Stimulated activated CD4-positive, alpha-beta T cell treated with anti-CD3 and anti-CD28 coated beads, Interleukin-1b, Interleukin-23, amount 100 ng/mL, for 4 hours (primary cell): ENCODE measurements at places on chromosomes 2 and 18.

DNA sequence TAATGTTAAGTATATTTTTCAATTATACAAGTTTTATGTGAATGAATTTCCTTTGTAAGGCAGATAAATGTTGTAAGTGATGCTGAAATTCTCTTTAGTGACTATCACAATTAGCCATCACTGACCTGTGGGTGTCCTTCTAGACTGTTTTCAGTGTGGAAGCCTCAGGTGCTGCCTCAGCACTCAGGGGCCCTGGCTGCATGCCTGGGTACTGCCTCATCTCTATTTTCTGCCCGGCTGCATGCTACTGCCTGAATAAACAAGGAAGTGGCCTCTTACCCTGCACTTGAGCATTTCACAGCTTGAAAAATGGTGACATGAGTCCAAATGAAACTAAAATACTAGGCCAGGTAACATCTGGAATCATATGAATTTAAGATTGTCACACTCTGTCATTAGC is 787.6 kb upstream of the SALL3 start:
- DNase-seq = no peak

- DNase-seq = no peak
These were observed 6.8 kb upstream of the EHD3 start for GRCh38 chr2:31227110-31227509.

DNA sequence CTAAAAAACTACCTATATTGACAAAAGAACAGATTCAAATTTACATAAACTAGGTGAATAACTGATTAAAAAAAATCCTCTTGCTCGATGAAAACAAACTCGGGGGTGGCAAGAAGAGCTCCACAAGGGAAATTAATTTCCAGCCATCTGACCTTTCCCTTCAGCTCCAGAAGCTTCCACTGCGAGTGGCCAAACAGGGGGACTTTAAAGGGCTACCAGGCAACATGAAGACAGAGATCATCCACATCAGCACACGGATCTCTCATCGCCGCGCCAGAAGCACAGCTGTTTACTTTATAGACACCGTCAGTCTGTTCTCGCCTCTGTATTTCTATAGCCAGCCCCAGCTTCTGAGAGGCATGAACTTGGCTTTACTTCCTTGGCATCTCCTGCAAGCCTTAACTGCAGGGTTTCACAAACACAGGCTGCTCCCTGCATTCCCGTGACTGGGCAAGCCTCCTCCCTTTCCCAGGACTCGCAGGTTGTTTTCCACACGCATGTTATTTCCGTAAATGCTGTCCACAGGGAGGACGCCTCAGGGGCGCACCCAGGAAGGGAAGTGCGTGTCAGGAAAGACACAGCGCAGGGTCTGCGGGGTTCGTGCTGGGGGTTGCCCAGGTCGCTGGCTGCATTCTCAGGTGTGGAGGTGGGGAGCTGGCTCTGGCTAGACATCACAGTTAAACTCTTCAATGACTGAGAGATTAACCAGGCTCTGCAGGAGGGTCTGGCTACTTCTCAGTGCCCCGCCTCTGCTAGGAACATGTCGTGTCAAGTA is 85.0 kb downstream of the USP40 start:
- no peak for DNase-seq

GRCh38 chr2:28833740-28834470 is 23.3 kb downstream of the SPDYA start:
- no peak for DNase-seq

- DNase-seq = no peak
These were observed 11.1 kb upstream of the KIDINS220 start for GRCh38 chr2:8848328-8849100.

DNA sequence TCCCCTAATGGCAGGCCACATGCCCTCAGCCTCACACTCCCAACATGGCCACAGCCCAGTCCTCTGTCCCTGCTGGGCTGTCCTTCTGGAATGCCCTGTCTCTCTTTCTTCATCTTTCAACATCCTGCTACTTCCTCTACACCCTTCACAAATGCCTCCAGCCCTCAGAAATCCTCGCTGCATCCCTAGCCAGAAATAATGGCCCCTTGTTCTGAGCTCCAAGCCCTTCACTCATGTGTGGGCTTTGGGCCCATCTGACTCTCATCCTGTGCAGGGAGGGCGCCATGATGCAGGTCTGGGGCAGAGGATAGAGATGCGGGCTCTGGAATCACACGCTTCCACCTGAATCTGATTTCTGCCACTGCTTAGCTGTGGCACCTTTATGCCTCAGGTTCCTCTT is 181.9 kb downstream of the TNS1 start:
- no peak for DNase-seq

- DNase-seq = no peak
These were observed 852.4 kb upstream of the ACVR2A start for GRCh38 chr2:146992466-146992865.

DNA sequence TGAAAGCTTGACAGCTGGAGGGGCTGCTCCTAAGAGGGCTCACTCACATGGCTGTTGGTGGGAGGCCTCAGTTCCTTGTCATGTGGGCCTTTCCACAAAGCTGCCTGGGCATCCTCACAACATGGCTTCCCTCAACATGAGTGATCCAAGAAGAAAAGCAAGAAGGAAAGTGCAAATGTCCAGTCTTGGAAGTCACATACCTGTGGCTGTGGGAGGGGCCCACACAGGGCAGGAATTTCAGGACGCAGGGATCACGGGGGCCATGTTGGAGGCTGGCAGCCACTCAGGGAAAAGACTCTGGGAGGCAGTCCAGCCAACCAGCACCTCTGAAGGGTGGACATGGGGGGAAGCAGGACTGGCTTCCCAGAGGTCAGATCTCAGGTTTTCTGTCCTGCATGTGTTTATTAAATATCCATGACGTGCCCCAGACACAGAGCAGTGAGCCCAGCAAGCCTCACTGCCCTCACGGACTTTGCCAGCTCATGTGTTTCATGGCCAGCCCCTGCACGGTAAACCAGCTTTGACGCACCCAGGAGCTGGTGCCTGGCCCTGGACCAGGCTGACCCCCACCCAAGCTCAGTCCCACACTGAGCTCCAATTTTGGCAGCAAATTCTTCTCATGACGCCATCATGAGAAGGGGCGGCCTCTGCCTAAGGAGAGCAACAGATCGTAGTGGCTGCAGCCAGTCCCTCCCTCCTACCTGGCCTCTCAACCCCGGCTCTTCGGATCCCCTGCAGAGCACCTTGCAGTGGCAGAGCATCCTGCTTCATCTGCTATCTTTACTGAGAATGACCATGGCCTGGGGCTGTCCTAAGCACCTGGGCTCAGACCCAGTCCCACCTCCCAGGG is 34.7 kb upstream of the GPR17 start:
- no peak for DNase-seq

- no peak for DNase-seq
These were observed 692.3 kb downstream of the RNF144A start for GRCh38 chr2:7609556-7609955.

DNA sequence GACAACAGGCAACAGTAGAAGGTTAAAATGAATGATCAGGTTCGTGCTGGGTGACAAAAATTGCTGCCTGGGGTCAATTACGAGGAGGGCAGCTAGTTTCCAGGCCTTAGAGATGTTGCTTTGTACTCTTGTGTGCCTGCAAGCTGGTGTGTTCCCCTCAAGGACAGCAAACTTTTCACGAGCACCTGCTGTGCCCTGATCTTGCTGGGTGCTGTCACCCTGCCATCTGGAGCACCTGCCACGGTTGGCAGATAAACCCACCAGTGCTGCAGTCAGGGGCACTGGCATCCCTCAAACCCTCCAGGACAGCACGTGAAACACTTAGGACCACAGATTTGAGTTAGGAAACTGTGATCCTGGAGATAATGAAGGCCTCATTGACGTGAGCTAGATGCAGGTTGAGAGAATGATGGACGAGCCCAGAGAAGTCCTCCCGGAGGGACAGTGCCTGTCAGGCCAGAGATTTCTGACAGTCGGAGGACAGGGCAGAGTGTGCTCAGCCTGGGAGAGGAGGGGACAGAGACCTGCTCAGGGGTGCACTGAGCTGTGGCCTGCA is 104.3 kb upstream of the RAB12 start:
- DNase-seq = no peak

GRCh38 chr2:42826231-42826630 is 33.8 kb upstream of the HAAO start:
- no peak for DNase-seq

GRCh38 chr18:79512461-79513380 is 117.0 kb downstream of the NFATC1 start:
- no peak for DNase-seq

DNA sequence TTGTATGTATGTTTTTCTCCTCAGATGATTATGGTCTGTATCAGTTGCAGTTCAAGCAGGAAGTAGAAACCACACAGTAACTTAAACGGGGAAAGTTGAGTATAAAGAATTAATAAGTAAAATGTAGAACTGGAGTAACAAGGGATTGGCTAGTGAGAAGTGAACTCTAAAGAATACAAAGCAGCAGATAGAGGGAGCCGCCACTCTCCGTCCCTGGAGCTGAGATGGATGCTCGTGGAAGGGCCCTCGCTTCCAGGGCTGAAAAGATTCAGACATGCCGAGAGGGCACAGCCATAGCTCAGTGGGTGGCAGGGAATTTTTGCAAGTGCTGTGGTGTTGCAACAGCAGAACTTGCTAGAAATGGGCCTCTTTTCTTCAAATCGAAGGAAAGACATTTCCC is 155.8 kb downstream of the COL6A3 start:
- DNase-seq = no peak

DNA sequence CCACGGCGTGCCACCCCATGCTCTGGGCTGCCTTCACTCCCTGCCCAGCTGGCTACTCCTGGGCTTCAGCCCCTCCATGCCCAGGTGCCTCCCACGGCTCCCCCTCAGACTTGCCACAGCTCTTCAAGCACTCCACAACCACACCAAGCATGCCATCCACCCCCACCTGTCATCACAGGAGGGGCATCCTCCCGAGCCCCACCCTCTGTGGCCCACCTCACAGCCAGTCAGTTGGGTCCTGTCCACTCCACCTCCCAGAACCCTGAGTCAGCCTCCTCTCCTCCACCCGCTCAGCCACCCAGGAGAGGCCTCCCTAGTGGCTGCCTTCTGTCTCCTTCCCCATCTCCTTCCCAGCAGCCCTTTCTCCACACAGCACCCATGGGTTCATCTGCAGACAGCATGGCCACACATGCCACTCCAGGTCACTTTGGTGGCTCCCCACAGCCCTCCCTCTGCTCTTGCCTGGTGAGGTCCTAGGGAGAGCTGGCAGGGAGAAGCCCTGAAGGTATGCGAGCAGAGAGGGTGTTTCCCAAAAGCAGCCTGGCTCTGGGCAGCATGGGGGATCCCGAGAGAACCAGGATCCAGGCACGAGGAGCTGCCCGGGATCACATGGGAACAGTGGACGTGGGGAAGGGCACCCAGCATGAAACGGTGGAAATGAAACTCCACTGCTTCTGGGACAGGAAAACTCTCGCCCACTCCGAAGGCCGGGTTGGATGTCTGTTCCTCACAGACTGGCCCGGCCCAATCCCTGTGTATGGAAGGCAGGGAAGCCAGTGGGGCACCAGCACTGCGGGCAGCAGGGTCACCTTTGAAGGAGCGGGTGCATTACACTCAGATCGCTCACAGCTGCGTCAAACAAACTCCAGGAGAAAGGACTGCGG is 2.7 kb downstream of the LIMS2 start:
- no peak for DNase-seq

GRCh38 chr2:108325756-108326155 is 37.1 kb downstream of the SULT1C2 start:
- DNase-seq = no peak

DNA sequence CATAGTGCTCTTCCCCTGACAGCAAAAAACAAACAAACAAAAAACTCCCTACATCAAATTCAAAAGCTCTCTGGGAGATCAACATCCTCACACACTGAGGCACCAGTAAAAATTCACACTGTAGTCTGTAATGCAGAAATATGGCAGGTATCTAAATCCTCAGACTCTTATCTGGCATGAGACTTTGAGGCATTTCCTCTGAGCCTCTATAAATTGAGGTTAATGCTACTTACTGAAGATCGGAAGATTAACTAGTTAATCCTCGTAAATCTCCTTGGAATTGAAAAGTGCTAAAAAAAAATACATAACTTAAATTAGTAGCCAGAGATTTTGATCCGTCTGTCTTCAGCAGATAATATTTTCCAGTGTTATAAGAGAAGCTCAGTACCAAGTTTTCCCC is 65.0 kb downstream of the AP1S3 start:
- DNase-seq = no peak

GRCh38 chr2:180520206-180520605 is 460.2 kb upstream of the UBE2E3 start:
- DNase-seq = no peak

- no peak for DNase-seq
These were observed 300.3 kb downstream of the AGPS start for GRCh38 chr2:177692783-177693269.

DNA sequence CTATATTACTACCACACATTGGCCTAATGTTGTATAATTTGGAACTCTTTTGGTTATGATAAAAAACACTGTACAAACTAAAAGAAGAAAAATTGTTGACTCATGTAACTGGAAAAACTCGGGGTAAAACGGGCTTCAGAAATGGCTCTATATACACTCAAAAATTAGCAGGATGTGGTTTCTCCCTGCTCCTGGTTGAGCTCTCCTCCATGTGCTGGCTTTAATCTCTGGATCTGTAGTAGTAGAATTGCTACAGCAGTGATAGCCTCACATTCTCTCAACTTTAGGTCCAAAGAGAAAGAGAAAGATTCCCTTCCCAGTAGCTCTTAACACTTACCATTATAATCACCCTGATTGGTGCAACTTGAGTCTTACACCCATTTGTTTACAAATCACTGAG is 274.9 kb upstream of the GALNT5 start:
- no peak for DNase-seq

- DNase-seq = no peak
These were observed 49.3 kb downstream of the SLC35F5 start for GRCh38 chr2:113707106-113707505.

- no peak for DNase-seq
These were observed 154.2 kb upstream of the GATA6 start for GRCh38 chr18:22015156-22015555.

DNA sequence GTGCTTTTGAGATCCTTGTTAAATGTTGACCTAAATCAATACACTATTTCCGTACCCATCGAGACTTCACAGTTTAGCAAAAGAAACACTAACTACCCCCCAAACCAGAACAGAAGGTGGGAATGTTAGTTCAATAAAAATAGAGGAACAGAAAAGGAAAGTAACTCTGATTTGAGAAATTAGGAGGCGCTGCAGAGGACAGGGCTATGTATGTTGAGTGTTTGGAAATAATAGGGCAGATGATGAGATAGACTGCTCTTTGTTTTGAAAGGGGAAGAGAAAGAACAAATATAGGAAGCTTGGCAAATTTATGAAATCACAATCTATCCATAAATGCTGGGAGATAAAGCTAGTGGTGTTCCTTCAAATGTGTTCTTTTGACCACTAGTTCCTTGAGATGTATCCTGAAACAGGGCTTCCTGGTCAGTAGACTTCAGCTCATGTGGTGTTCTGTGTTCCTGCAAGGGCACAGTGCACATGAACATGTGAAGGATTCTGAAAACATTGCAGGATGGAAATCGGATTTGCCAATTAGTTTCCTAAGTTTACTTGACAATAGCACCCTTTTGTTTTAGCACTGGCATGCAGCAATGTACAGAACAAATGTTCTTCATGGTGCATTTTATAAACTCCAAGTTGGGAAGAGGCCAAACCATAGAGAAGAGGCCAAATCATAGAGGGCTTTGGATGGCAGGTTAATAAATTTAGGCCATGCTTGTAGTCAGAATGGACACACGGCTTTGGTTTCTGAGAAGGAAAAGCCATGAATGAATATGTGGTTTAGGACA is 39.8 kb downstream of the RHBDD1 start:
- DNase-seq = no peak
